Muscle of arm (tissue), 14 donors: ENCODE measurements at places on chromosomes 12 and 14. TPM values are rescaled to one million over a fixed set of nuclear protein-coding genes. Genes with fewer than 3 reads are reported as not detected.

Gene RPGRIP1
- polyA plus RNA-seq, result 0.26 TPM

Gene ZNF84
- 30.9 TPM for polyA plus RNA-seq

Gene CRACR2A
- 2.1 TPM for polyA plus RNA-seq

Gene CERS5
- 37.6 TPM for polyA plus RNA-seq

Gene GSC
- 0.49 TPM for polyA plus RNA-seq

Gene GALNT8
- polyA plus RNA-seq, result 5.5 TPM

Gene ALX1
- polyA plus RNA-seq, result 0.24 TPM

Gene HOTAIR
- polyA plus RNA-seq, result not detected

Gene ADAMTS20
- 0.12 TPM for polyA plus RNA-seq

Gene KIAA0586
- polyA plus RNA-seq, result 20.1 TPM

Gene DPF3
- 1.7 TPM for polyA plus RNA-seq

Gene RPL10L
- polyA plus RNA-seq, result 0.26 TPM

DNA sequence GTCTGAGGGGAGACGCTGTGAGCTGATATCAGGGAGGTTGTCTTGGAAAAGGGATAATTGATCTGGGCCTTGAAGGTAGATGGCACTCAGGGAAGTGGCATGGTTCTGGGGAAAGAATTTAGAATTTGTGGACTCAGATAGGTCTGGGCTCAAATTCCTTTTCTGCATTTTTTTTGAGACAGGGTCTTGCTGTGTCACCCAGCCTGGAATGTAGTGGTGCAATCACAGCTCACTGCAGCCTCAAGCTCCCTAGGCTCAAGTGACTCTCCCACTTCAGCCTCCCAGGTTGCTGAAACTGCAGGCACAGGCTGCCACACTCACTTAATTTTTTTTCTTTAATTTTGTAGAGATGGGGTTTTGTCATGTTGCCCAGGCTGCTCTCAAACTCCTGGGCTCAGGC lies 98.1 kb upstream of the NCOR2 start:
- no peak for DNase-seq

GRCh38 chr12:25319233-25319984 lies 68.7 kb upstream of the KRAS start:
- no peak for DNase-seq

- DNase-seq, result no peak
Measured at GRCh38 chr12:19869413-19869812, 430.1 kb downstream of the AEBP2 start.

DNA sequence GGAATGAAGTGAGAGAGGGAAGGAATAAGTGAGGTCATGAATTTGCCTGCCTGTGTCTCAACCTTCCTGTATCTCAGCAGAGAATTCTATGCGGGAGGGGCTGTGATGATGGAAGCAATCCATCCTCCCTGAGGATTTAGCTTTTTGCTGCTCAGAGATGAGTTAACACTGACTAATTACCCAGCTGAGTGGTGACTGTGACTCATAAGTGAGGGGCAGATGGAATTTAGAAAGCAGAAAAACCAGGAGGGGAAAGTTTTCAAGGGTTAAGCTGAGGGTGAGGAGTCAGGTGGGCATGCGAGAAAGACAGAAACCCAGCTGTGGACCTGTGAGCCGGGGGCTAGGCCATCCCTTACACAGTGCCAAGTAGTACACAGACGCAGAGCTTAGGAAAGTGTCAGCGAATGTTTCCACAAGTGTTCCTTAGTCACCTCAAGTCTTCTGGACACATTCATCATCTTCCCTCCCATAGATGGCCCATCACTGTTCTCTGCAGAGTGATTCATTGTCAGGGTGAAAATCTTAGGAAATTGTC lies 277.9 kb downstream of the IPO8 start:
- no peak for DNase-seq

GRCh38 chr12:93654421-93654820 lies 22.8 kb upstream of the CRADD start:
- no peak for DNase-seq

DNA sequence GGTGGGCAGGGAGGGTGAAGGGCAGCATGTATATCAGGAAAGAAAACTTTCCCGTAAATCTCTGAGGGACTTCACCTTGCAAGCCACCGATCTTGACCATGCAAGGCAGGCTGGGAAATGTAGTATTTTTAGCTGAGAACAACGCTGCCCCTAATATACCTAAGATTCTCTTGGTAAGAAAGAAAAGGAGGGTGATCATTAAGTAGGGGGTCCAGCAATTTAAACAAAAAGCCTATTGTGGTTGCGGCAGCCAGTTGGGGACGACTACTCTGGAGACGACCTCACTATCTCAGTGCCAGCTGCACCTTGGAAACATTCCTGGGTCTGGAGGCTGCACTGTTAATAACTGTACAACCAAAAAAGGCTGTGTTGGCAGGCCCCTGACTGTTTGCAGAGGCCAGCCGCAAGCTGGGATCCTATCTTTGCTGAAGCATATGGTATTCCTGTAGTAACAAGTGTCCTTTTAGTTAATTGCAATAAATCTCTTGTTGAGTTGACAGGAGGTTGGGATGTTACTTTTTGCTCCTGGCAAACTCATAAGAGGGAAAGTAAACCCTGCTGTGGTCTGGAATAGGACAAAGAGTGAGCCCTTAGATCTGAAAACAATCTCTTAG lies 6.4 kb downstream of the APOLD1 start:
- peak; percentile 55 for DNase-seq

DNA sequence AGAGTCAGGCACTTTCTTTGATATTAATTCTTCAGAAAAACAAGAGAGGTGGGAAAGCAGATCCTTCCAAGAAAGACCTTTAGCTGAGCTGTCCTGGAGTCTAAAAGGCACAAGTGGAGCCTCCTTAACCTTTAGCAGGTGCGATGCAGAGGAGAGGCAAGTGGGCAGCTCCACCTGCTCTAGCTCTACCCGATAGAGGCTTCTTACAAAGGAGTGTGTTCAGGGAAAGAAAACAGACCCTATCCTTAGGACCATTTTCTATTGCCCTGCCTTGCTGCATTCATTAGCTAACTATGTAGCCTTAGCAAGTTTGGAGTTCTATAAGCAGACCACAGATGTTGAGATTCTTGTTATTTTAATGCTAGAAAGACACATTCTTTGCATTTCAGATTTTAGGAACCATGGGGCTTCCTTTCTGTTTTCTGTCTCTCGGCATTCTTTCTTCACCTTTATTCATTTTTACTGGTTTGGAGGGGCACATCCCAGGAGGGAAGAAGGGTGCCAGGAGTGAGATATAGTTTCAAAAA lies 214.5 kb downstream of the EGLN3 start:
- DNase-seq, result no peak

- DNase-seq, result no peak
Measured at GRCh38 chr14:101120641-101121507, 217.4 kb upstream of the RTL1 start.

- no peak for DNase-seq
Measured at GRCh38 chr12:115384391-115384790, 700.4 kb upstream of the TBX3 start.

- peak; percentile 57 for DNase-seq
Measured at GRCh38 chr12:46371718-46372543, 642 bp downstream of the SLC38A2 start.

DNA sequence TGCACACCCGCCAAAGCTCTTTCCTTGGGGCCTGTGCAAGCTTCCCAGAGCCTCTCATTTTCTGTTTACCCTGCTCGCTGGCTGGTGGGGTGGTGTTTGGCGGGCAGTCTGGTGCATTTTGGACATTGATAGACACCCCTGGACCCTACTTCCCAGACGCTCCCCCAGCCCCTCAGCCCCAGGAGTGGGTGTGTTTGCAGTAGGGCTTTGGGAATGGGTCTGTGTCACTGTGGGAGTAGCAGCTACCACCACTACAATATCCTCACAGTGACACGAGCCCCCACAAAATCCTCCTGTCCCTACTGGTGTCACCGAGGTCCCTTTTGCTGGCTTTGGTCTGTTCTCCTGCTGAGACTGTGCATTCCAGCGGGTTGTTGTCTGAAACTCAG lies 371.3 kb downstream of the TMEM121 start:
- no peak for DNase-seq

- no peak for DNase-seq
Measured at GRCh38 chr14:100015251-100015655, 50.0 kb upstream of the EVL start.

DNA sequence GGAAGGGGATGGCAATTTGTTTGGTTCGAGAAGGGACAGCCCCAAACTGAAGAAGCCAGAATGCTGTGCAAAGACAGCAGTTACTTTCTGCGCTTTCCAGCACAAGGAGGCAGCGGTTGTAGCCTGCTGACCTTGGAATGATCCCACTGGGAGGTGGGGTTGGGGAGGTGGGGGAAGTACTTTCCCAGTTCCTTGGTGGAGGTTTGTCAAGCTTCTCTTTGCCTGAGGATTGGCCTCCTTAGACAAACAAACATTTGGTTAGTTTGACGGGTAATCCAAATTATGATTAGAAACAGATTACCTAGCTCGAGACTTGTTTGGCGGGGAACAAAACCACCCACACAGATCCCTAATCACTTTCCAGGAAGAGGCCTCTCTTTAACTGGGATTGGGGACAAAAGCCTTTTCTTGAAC lies 79.1 kb upstream of the EGLN3 start:
- DNase-seq, result peak; percentile 88

- no peak for DNase-seq
Measured at GRCh38 chr12:89309815-89310214, 42.5 kb downstream of the DUSP6 start.

- DNase-seq, result no peak
Measured at GRCh38 chr12:85632390-85632789, 203.8 kb downstream of the RASSF9 start.

DNA sequence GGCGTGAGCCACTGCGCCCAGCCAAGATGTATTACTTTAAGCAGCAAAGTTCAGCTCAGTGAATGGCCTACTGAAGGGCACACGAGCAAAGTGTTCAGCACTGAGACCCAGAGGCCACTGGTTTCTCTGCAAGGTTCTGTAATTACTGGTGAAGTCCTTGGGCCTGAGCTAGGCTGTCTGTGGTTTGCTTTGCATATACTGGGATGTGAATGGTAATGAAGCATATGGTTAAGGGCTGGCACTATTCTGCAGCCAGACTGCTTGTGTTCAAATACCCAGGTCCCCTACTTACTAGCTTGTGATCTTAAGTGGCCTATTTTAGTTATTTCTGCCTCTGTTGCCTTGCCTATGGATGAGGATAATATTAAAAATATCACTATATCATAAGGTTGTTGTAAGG lies 72.0 kb downstream of the LLPH start:
- DNase-seq, result no peak

- DNase-seq, result peak; percentile 65
Measured at GRCh38 chr14:63853831-63854293, 1.1 kb downstream of the SYNE2 start.

- no peak for DNase-seq
Measured at GRCh38 chr12:54159140-54159539, 29.6 kb downstream of the SMUG1 start.

DNA sequence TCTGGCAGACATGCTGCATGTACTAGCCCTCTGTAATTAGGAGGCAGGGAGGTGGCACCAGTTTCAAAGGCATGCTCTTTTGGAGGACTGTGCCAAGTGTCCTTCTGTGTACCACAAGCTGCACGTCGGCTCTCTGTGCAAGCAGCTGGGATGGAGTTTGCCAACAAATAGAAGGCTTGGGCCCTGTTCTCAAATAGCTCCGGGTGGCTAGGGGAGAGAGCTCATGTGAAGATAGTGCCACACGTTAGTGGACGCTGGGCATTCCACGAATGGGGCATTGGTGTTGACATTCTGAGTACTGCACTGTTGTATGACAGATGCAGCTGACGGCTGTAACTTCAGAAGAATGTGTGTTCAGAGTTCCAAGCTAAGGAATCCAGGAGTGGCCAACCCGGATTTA lies 4.4 kb downstream of the AACS start:
- DNase-seq, result peak; percentile 25
